ENCODE measurements at places on chromosomes 3 and 15. TPM values are rescaled to one million over a fixed set of nuclear protein-coding genes. Genes with fewer than 3 reads are reported as not detected.

The TARS3 gene
- total RNA-seq = 18.6 TPM

The BHLHE40 gene
- 167 TPM for total RNA-seq

The LYZL4 gene
- total RNA-seq = not detected

The CYP8B1 gene
- not detected for total RNA-seq

The KCNMB3 gene
- 1.7 TPM for total RNA-seq

The LTK gene
- 1.7 TPM for total RNA-seq

The DLL4 gene
- total RNA-seq = not detected

The GOLGA6D gene
- not detected for total RNA-seq

The GASK1A gene
- total RNA-seq = 0.09 TPM

The EFL1 gene
- total RNA-seq = 25.9 TPM

The SLC27A2 gene
- total RNA-seq = 30.0 TPM

All from T-helper 2 cell treated with Interferon-gamma antibody and Interleukin-4, amounts not matched to agents 100 ng/mL and 5 ng/mL, for 36 hours (primary cell).